A549 (cell line): ENCODE measurements at places on chromosomes 6 and 20. TPM values are rescaled to one million over a fixed set of nuclear protein-coding genes. Genes with fewer than 3 reads are reported as not detected.

- no peak for DNase-seq
Measured at GRCh38 chr6:166412156-166412910, 29.6 kb upstream of the MPC1 start.

DNA sequence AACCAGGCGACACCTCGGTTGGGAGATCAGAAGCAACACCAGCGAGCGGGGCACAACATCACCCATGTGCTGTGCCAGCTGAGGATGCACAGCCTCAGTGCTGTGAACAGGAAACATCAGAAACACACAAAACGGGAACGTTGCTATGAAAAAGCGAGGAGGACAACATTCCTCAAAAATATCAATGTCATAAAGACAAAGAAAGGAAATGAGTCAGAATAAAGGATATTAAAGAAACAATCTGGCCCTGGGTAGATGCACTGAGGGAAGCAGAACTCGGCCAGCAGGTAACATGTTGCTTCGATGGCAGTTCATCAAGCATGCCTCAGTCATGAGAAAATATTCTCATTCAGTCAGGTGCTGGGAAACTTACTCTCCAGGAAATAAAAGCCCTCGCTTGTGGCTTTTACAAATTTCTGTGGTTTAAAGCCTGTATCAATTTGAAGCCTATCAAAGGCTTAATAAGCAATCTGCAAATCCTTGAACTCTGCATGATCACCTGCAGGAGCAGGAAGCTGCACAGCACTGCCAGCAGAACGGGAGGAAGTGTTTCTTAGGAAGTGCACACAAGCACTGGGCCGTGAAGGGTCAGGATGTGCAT lies 77.5 kb downstream of the GINS1 start:
- no peak for DNase-seq

GRCh38 chr6:137958811-137959565 lies 91.9 kb downstream of the TNFAIP3 start:
- DNase-seq = no peak

Gene APOBEC2
- not detected in 3 replicates for polyA plus RNA-seq

GRCh38 chr6:91171754-91172462 lies 585.0 kb upstream of the MAP3K7 start:
- no peak for DNase-seq

DNA sequence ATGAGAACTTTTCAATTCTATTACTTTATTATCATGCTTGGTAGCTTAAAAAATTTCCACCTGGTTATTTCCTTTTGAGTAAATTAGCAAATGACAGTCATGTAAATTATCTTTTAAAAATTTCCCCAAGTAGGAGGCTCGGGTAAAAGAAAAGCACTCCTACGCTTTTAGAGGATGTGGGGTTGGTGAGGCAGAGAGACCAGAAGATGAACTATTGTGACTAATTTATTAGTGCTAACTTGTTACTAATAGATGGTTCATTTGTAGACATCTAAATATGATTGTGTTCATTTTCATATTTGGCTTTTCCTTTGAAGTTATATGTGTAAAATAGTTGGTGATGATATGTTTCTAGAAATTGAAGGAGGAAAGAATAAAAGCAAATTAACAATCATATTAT lies 27.0 kb downstream of the ZNF292 start:
- no peak for DNase-seq
